Endothelial cell (in vitro differentiated cells): ENCODE measurements at places on chromosomes 1 and 21. TPM values are rescaled to one million over a fixed set of nuclear protein-coding genes. Genes with fewer than 3 reads are reported as not detected.

DNA sequence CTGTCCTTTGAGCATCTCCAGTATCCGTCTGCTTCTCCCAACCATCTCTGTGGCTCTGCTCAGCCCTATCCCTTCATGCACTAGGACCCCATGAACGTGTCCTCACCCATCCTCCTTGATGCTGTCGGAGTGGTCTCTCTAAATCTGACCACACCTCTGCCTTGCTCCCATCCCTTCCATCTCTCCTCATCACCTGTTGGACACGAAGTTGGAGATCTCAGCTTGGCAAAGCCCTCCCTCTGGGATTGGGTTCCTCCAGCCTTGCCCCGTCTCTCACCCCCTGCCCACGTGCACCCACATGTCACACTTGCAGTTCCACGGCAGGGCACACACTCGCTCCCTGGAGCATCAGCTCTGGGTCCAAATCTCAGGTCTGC, 135.7 kb downstream of the ACTL8 start:
- H3K4me3 ChIP-seq = no peak overlapping the region
- H3K4me1 ChIP-seq = no peaks in the 10 kb centered on the region
- no peak overlapping the region for H3K27ac ChIP-seq

GRCh38 chr1:79042539-79042938, 36.0 kb upstream of the ADGRL4 start:
- H3K4me3 ChIP-seq = no peak overlapping the region
- H3K4me1 ChIP-seq = peaks cover 4% of the 10 kb centered on the region
- no peaks in the 10 kb centered on the region for H3K27me3 ChIP-seq
- H3K36me3 ChIP-seq = peaks cover 14% of the 10 kb centered on the region

- no peak for DNase-seq
- H3K4me3 ChIP-seq = no peak overlapping the region
- H3K4me1 ChIP-seq = no peaks in the 10 kb centered on the region
Measured at GRCh38 chr1:115753830-115754229, 14.7 kb downstream of the CASQ2 start.

The FAM163A gene
- not detected for total RNA-seq

The AGO1 gene
- 41.1 TPM for total RNA-seq

DNA sequence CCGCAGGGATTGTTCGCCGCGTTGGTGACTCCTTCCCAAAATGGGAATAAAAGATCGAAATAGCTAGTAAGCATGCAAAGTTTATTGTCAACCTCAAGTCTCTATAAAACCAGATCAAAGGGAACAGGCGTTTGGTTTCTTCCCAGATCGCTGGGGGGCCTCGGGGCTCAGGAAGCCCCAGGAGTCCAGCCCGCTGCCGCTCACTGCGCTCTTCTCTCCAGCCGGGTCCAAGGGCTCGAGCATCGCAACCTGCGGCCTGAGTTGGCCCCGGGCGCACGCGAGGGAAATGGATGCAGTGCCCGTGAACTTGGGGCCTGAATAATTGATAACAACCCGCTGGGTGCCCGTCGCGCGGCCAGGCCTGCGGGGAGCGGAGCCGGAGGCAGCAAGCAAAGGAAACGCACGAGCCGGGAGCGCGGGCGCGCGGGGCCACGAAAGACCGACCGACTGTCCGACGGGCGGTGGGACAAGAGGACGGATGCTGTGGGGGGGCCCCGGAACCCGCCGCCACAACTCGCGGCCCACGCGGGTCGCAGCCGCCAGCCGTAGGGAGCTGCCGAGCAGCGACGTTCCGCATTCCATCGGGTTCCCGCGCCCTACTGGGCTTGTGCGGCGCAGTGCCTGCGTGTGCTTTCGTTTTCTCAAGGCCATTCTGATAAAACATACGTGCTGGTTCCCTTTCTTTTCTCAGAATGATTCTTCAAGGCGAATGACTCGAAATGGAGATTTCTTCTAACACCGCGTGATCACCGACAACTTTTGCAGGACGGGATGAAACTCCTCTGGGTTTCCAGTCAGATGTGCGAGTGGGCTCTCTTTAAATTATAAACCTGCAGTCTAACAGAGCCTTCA, 14.0 kb upstream of the ALX3 start:
- peaks cover 45% of the 10 kb centered on the region for H3K4me1 ChIP-seq
- peak overlapping the region; percentile 81 for H3K4me3 ChIP-seq
- DNase-seq = no peak
- H3K27ac ChIP-seq = peak overlapping the region; percentile 76
- peaks cover 24% of the 10 kb centered on the region for H3K27me3 ChIP-seq

DNA sequence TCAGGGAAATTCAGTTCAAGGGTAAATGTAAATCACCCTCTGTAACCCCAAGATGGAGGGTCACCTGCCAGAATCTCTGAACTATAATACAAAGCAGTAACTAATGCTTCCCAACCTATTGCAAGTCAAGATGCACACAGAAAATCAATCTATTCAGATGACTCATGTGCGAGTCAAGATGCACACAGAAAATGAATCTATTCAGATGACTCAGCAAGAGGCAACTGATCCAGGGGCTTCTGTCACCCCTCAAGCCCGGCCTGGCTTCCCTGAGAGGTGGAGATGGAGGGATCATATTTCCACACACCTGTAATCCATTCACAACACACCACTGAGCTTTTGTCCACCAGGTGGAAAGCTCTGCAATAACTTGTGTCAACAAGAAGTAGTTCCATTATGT, 17.4 kb upstream of the HIVEP3 start:
- no peak overlapping the region for H3K27ac ChIP-seq
- peaks cover 2% of the 10 kb centered on the region for H3K27me3 ChIP-seq
- no peak overlapping the region for H3K4me3 ChIP-seq
- DNase-seq = no peak

The ATP1B1 gene
- total RNA-seq = 6.0 TPM
